ENCODE measurements at places on chromosomes 1 and 21.

GRCh38 chr21:34761758-34762330 is 93.0 kb downstream of the CLIC6 start:
- DNase-seq: no peak

- no peak for DNase-seq
Measured at GRCh38 chr1:30302858-30303257, 420.5 kb downstream of the MATN1 start.

DNA sequence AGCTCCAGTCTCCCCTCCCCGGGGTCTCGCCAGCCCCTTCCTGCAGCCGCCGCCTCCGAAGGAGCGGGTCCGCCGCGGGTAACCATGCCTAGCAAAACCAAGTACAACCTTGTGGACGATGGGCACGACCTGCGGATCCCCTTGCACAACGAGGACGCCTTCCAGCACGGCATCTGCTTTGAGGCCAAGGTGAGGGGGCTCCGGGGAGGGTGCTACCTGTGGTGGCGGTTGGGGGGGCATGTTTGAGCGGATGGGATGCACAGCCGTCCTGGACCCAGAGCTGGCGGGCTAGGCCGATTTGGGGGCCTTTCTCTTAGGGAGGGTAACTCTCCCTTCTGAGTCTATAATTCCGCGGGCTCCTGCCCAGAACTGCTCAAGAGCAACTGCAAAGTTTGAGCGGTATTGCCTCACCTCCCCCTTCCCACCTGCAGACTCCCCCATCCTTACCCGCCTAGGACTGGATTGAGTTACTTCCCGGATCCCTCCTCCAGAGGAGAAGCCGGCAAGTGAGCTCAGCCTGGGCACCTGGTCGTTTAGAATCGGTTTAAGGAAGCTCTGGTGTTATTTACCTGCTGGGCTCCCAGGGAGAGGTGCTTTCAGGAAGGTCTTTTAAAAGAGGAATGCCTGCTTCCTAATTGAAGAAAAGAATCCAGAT is 730 bp downstream of the NOS1AP start:
- no peak for DNase-seq

DNA sequence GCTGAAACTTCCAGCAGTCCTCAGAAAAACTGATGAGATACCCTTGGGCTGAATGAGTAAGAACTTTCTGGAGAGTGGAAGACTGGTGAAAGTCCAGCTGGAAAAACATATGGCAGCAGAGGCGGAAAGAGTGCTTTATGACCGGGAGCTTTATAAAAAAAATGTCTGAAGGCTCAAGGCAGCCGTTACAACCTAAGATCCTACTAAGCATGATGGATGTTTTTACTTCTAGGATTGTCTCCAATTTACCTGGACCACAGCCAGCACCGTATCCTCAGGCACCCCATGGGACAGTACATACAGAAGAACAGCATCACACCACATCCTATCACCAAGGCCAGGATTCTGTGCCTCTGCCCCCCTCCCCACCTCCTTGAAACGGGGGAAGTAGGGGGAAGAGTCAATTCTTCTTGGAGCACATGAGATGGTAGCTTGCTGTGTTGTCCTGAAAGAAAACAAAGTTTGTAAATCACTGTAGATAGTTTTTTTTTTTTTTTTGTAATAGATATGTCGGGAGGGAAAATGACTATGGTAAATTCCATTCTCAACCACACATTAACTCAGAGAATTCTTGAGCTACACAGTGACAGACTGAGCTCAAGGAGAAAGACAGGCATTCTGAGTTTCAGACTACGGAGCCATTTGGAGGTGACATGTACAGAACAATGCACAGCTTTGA is 11.8 kb upstream of the IRF2BP2 start:
- peak; percentile 67 for DNase-seq

GRCh38 chr21:40331172-40331571 is 463.9 kb downstream of the PCP4 start:
- no peak for DNase-seq

- no peak for DNase-seq
Measured at GRCh38 chr1:46486432-46487015, 3.1 kb upstream of the DMBX1 start.

GRCh38 chr1:41286486-41286885 is 44.4 kb upstream of the SCMH1 start:
- no peak for DNase-seq

DNA sequence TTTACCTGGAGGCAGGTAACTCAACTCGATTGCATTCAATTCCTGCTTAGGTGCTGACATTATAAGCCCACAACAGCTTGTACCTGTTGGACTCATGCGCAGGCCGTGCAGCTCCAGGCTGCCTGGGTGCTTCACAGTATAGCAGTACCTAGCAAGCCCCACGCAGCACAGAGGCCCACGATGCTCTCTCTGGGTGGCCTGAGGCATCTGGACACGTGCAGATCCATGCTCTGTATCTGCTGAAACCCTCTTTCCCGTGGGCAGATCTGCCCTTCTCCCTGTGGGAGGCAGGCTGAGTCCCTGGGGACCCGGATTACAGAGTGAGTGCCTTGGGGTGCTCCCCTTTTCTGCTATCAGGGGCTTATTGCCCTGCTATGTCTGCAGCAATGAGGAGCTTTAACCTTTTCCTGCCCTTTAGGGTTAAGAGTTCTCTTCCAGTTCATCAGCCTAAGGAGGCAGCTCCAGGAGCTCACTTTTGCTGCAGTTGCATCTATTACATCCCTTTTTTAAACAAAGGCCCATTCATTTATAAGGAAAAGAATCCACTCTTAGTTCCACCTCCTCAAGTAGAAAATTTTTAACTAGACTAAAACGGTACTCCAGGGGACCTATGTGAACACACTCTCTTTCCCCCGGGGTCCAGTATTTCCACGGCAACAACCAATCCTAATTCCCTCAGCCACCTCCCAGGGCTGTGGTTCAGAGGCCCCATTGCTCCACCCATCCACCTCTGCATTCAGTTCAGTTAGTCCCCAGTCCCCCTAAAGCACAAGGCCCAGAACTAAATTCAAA is 19.3 kb downstream of the ITPKB start:
- DNase-seq: no peak

- DNase-seq: no peak
Measured at GRCh38 chr1:69086148-69086547, 481.6 kb upstream of the LRRC7 start.

- no peak for DNase-seq
Measured at GRCh38 chr21:46210378-46211136, 18.0 kb downstream of the LSS start.

DNA sequence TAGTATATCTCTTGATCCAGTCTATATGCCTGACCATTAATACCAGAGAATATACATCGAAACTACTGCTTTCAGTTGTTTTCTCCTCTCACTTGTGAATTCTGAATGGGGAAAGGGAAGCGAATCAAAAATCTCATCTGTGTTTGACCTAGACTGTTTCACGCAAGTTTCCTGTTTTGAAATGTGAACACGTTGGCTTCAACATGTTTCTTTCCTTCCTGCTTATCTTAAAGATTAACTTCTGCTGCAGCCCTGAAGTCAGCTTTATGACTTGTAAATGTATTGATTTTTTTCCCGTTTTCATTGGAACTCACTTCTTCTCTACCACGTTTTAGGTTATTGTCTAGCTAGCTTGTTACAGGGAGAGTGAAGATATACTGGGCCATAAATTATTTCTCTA is 49.9 kb downstream of the SNX27 start:
- no peak for DNase-seq

DNA sequence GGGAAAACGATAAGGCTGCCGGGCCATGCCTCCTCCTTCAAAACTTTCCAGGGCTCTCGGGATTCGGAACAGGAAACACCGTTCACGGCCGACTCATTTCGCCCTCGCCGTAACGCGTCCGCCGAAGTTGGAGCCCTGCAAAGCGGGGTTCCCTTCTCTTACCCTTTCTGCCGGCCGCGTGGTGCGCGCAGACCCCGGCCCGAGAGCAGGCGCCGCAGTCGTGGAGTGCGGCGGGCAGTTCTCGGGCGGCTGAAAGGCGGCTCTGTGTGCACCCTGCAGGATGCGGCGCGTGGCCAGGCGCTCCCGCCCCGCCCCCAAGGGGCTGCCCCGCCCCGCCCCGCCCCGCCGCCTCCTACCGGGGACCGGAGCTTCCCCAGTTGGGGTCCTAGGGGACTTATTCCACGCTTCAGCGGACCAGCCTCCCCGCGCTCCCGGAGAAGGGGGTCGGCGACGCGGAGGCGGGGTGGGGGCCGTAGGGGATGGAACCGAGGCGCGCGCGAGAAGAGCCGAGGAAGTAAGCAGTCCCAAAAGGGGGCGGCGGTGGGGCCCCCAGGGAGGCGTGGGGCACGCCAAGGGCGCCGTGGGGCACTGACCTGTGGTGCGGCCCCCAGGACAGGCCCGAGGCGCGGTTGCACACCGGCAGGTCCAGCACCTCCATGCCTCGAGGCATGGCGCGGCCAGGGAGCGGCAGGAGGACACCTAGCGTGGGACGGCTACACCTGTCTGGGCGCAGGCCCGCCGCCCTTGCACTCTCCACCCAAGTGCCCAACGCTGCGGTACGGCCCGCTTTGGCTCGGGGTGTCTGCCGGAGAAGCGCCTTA is at the start of gene MCOLN2:
Gene MCOLN2 (minus strand): TSS at position 268 of the 821 bp plus-strand sequence. CDS start 241 bp downstream, at position 27.
- DNase-seq: peak; percentile 58

- no peak for DNase-seq
Measured at GRCh38 chr1:237879195-237879594, 11.5 kb downstream of the ZP4 start.

GRCh38 chr1:239558991-239559390 is 172.6 kb downstream of the CHRM3 start:
- DNase-seq: no peak

GRCh38 chr1:87305762-87306161 is 22.9 kb upstream of the LMO4 start:
- peak; percentile 56 for DNase-seq
